ENCODE measurements at places on chromosomes 1 and 21. TPM values are rescaled to one million over a fixed set of nuclear protein-coding genes. Genes with fewer than 3 reads are reported as not detected.
A peak's percentile ranks its signal among the peaks of the same experiment; 100 is the strongest.

GRCh38 chr1:165854101-165854845, 26.9 kb downstream of the UCK2 start:
- DNase-seq, result no peak

DNA sequence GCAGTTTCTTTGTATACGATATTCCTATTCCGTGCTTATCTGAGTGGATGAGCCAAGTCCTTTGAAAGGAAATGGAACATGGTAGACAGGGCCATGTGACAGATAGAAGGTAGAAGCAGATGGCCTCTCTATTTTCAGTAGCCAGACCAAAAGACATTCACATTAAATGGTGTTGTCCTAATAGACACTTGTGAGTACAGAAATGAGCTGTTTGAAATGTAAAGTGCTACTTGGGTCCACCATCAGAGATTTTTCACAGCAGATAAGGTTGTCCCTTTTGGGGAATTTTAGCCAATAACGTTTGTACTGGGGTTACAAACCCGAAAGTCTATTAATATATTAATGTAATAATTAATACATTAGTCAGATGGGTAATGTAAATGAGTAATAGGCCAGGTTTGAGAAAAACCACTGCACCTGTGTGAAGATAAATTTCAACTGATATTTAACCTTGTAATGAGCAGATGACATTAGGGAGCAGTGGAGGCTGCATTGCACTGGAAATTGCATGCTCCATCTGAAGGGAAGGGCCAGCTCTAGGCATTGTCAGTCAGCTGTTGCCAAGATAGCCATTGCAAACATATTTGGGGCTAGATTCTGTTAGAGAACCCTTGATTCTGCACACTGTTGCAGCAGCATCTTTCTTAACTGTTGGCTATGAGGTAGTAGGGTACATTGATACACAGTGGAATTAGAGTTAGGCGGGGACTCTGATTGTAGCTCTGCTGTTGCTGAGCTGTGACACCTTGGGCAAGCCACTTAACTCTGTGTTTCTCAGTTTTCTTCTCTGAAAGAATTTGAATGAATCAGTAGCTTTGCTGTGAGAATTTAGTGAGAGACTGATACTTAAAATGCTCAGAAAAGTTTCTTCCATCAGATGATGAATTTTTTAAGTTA, 43.8 kb downstream of the FGGY start:
- no peak for DNase-seq

GRCh38 chr1:118100686-118101514, 84.1 kb downstream of the SPAG17 start:
- no peak for DNase-seq

DNA sequence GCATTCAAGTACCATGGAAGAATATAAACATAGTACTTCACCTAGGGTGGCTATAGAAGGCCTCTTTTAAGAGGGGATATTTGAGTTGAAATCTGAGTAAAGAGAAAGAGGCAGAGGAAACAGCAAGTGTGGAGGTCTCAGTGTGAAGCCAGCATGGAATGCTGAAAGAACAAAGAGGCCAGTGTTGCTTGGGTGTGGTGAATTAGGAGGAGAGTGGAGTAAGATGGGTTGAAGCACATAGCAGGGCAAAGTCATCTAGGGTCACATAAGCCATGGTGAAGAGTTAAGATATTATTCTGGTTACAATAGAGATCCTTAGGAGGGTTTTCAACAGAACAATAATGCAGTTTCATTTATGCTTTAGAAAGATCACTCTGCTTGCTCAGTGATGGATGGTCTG, 37.5 kb downstream of the C1orf141 start:
- no peak for DNase-seq

DNA sequence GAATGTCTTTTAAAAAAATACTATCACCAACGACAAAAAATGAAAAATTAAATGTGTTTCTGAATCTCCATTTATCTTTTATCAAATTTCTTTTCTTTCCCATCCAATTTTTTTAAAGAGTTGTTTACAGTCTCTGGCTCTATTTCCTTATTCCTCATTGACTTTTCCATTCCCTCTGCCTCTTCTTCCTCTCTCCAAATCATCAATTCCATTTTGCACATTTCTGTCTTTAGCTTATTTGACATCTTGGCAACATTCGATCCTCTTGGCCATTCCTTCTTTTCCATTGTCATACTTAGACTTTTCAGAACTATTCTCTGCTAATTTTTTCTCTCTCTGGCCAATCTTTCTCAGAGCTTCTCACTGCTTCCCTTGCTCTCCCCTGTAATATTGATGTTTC, 497.6 kb downstream of the PLPP3 start:
- DNase-seq, result no peak

GRCh38 chr1:183736343-183736742, 68.6 kb upstream of the RGL1 start:
- no peak for DNase-seq

DNA sequence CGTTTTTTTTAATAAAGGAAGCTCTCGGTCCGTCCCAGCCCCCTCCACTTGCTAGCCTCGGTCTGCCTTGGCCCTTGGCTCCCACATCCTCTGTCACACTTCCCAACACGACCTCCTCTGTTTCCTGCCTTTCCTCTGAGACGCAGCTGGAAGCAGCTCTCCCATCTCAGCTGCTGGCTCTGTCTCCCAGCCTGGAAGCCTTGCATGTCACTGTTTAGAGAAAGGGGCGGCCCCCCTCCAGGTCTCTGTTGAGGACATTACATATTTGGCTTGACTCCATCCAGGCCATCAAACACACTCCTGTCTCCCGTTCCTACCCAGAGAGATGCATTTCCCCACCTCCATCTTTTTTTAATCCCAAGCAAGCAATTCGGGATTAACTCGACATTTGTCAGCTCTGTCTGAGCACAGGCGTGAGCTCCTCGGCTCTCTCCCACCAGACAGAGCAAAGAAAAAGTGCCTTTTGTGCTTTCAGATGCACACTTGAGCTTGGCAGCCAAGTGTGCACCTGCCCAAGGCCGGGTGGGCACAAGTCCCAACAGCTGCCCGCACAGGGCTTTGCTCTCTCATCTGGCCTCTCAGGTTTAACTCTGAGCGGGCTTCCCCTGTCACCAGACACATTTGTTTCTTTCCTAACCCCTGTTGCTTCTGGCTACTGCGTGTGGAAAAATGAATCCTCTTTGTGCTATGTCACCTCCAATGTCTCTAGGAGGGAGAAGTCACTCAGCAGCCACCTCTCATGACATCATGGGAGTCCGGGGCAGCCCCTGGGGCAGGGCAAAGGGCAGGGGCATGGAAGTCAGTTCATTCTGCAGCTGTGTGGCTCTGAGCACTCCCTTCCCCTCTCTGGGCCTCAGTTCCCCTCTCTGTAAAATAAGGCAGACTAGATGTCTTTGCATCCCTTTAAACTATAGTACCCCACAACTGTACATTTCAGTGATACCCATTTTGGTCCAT, 108.3 kb downstream of the KCND3 start:
- DNase-seq, result peak; percentile 42

DNA sequence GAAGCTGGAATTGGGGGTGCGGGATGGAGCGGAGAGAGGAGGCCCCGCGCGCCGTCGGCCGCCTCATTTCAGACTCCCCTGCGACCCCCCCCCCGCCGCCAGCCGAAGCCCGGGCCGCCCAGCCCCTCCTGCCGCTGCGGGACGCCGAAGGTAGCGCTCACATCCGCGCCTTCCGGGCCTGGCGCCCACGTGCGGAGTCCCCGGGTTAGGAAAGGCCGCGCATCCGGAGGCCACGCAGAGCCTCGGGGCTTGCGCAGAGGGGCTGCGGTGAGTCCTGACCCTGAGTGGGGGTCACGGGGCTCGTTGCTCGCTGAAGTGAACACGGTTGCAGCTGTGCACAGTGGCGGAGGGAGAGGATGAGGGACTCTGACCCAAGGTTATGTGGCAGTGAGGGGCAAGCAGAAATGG, 552 bp upstream of the ZNF496 start:
- peak; percentile 76 for DNase-seq

- no peak for DNase-seq
Observed at GRCh38 chr21:45859762-45860357, 121.7 kb upstream of the COL6A1 start.

DNA sequence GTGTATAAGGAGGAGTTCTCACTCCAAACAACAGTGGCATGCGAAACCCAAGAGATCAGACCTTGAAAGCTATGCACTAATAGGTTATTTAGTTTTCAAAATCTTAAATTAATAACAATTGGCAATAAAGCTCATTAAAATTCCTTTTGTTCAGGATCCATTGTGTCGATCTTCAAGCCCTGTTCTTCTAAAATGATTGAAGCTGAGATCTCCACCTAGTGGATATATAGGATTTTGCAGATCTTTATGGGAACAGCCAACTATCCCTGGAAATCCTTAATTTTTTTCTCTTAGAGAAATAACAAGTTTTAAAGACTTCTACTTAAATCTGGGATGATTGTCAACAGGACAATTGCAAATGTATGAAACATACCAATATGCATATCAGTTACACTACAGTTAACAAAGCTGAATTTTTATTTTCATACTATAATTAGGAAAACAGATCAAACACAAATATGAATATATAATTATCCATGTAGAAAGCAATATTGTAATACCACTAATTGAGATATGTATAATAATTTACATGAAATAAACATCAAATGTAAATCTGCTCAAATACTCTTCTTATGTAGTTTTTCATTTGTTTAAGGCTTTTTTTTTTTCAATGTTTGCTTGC, 43.3 kb downstream of the LRRC53 start:
- no peak for DNase-seq

DNA sequence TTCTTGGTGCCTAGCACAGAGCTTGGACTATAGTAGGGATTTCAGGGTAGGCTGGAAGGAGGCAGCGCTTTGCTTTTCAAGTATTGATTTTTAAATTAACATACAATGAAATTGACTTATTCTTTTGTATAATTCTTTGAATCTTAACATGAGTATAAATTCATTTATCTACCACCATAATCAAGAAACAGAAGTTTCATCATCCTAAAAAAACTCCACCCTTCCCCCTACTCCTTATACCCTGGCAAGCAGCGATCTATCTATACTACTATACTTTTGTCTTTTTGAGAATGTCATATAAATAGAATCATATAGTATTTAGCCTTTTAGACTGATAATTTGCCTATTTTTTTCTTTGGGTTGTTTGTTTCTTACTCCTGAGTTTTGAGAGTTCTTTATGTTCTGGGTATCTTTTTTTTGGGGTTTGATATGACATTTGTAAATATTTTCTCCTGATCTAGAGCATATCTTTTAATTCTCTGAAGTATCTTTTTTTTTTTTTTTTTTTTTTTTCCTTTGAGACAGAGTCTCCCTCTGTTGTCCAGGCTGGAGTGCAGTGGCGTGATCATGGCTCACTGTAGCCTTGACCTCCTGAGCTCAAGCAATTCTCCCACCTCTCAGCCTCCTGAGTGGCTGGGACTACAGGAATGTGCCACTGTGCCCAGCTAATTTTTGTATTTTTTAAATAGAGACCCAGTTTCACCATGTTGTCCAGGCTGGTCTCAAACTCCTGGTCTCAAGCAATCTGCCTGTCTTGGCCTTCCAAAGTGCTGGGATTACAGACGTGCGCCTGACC, 6.4 kb downstream of the RPS6KC1 start:
- no peak for DNase-seq

DNA sequence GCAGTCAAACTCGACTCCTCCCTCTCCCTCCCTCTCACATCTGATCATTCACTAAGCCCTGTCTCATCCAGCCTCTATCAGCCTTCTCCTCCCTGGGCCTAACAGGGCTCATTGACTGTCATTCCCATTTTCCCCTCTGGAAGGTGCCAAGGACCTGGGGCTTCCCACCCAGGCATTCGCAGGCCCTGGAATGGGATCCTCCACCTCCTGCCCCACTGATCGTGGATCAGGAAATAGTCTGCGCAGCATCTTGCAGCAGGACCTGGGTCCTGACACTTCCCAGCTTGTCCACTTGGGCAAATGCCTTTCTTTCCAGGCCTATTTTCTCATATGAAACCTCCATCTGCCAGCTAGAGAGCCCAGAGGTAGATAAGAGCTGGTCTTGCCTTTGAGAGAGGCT, 71.2 kb upstream of the ZC3H12A start:
- DNase-seq, result no peak

DNA sequence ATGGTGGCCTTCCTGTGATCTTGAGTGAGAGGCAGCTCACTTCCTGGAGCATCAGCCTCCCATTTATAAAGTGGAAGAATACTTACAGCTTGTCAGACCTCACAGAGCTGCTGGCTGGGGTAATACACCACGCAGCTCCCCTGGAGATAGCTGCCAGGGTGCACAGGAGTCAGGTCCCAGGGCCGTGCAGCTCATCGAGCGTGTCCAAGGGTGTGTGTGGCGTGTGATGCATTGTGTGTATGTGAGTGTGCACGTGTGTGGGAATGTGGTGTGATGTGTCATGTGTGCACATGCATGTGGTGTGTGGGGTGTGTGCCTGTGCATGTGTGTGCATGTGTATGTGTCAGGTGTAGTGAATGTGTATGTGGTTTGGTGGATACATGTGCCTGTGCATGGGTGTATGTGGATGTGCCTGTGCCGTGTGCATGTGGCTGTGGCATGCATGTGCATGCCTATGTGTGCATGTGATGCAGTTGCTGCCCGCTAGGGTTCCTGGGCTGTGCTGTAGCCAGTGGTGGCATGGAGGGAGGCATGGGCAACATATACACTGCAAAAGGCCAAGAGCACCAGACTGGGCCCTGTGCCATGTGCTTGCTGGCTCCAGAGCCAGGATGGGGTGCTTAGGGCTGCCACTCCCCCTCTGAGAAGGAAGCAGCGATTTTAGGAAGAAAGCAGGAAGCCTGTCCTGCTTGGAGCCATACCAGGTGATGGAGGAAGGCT, 24.6 kb downstream of the WNT3A start:
- DNase-seq, result no peak

- DNase-seq, result no peak
Observed at GRCh38 chr1:121417325-121417923, 232.6 kb downstream of the SRGAP2C start.

Gene TINAGL1
- total RNA-seq, result 128 TPM

Gene SELENBP1
- 30.6 TPM for total RNA-seq

Gene S100A6
- total RNA-seq, result 449 TPM

Gene MRTO4
- total RNA-seq, result 21.3 TPM

Gene MAP3K21
- total RNA-seq, result 0.62 TPM
